Naive thymus-derived CD4-positive, alpha-beta T cell (primary cell): ENCODE measurements at places on chromosomes 16 and 17.

DNA sequence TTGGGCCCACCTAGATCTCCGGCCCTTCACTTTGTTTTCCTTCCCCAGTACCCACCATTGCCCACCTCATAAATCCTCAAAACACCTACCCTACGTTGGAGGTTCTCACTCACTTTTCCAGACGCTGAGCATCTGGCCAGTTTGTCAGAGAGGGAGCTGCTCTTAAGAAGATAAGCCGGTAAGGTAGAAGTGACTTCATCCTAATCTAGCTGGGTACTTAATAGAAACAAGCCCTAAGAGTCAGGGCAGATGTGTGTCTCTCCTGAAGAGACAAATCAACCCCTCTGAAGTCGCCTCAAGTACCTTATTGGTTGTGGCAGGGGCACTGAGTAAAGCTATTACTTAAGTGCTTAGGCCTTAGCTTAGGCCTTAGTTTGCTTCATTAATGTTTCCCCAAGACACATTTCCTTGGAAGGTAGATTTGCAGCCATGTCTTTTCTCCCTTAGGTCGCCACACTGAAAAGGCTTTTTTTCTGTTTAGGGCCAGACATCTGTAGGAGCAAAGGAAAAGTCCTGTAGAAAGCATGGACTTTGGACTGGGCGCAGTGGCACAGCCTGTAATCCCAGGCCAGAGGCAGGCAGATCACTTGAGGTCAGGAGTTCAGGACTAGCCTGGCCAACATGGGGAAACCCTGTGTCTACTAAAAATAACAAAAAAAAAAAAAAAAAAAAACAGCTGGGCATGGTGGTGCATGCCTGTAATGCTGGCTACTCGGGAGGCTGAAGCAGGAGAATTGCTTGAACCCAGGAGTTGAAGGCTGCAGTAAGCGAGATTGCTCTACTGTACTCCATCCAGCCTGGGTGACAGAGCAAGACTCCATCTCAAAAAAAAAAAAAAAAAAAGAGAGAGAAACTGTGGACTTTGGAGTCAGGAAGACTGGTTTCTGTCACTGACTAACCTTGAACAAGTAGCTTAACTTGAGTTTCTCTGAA lies 1.0 kb downstream of the TACO1 start:
- no peak for DNase-seq

DNA sequence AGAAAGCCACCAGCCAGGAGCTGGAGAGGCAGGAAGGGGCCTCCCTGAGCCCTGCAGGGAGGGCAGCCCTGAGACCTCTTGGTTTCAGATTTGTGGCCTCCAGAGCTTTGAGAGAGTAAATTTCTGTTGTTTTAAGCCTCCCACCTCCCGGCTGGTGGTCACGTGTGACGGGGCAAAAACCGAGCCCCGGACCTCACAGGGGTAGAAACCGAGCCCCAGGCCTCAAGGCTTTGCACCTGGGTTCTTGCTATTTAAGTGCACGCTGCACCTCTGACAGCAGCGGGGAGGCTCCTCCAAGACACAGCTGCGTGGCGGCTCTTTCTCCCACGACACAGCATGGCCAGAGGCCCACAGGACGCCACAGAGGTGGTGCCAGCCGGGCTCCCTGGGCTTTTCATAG lies 17.4 kb upstream of the ZC3H18 start:
- DNase-seq: no peak

GRCh38 chr16:9706217-9706836 lies 475.9 kb downstream of the GRIN2A start:
- DNase-seq: no peak

- DNase-seq: no peak
These were observed 6.7 kb upstream of the PHF12 start for GRCh38 chr17:28957992-28958355.

DNA sequence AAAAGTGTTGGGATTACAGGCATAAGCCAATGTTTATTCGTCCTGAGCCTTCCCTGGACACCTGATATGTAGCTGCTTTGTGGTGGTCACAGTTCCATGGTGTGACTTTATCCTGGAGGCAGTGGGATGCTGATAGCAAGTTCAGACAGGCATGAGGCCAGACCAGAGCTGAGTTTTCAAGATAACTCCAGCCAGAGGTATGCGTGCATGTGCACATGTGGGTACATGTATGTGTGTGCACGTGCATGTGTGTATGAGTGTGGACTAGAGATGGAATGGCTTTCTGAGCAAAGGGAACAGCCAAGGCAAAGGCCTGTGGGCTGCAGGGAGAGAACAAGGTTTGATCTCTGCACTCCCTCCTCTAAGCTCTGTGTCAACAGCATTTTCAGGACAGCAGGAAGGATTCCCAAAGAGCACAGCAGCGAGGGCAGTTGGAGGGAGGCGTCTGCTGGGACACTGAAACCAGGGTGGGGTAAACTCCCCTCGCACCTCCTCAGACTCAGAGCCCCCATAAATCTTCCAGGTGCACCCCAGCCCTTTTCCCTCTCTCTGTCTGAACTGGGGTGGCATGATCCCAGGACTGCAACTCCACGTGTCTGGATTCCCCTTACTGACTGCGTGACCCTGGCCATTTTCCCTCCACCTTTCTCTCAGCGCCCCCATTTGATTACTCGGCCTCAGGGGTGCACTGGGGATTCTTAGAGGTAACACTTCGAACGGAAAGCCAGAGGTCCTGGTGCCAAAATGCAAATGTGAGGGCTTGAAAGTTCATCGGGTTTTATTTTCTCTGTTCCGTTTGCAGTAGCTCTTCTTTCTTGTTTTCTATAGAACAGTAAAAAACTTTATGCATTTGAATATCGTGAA lies 15.3 kb downstream of the NLRC5 start:
- DNase-seq: no peak

DNA sequence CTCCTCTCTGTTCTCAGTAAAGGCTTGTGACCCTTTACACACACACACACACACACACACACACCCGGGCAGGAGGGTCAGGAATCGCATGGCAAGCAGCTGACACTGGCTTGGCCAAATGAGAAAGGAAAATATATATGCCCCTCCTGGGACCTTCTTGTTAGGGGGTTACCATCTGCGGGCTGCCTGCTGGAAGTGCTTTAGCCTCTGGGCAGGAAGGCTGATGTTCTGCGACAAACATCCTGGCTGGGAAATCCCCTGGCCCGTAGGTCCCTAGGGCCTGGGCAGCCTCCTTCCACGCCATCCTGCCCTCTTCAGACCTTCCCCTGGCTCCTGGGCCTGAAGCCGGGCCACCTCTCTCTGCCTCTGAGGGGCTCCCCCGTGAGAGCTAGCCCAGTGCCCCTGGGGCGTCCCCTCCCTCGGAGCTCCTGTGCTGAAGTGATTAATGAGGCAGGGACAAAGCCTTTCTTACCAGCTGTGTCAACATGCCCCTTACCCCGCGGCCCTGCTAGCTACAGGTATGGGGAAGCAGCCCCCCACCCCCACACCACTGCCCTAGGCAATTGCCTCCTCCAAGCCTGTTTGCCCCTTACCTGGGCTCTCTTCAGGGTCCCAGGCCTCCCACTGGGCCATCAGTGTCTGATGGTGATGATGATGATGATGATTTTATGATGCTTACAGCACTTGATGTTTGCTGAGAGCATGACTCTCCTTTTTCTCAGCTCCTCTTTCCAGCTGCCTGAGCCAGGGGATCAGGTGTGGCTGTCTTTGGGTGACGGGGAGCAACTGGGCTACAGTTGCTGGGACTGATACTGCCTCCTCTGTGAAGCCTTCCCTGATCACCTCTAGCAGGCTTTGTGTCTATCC lies 32.8 kb upstream of the ETV4 start:
- DNase-seq: no peak

- DNase-seq: no peak
These were observed 139.6 kb downstream of the CDK5R1 start for GRCh38 chr17:32626379-32626791.

DNA sequence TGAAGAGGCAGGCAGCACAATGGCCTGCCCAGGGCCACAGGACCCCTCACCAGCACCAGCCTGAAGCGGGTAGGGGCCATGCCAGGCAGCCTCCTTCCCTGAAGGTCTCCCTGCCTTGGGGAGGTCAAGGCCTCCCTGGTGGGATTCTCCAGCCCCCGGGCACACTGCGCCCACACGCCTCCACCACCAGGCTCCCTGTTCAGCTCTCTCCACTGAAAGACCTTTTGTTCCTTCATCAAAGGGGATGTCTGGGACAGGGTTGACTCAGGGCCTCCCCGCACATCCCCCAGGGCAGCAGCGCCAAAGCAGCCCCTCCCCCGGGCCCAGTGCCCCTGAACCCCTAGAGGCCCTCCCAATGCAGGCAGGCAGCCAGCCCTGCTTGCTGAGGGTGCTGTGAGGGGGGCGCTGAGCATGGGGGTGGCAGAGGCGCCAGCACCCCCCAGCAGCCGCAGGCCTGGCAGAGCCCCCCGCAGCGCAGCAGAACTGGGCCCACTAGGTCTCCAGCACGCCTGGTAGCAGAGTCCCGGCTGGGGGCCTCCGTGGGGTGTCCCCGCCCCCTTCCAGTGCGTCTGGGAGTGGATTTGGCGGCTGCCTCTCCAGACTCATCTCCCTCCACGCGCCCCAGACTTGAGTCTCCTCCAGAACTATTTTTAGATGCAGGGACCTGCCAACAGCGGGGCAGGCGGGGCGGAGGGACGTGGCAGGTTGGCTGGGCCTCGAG lies 13.1 kb downstream of the BCAR1 start:
- no peak for DNase-seq

GRCh38 chr17:62824290-62825131 lies 16.4 kb upstream of the MARCHF10 start:
- no peak for DNase-seq

- DNase-seq: no peak
These were observed 1.0 kb upstream of the SLC38A8 start for GRCh38 chr16:84043486-84044117.

GRCh38 chr16:27430923-27431484 lies 29.0 kb downstream of the IL21R start:
- DNase-seq: peak; percentile 23

GRCh38 chr17:83193336-83194185 lies 114.2 kb downstream of the METRNL start:
- DNase-seq: no peak

DNA sequence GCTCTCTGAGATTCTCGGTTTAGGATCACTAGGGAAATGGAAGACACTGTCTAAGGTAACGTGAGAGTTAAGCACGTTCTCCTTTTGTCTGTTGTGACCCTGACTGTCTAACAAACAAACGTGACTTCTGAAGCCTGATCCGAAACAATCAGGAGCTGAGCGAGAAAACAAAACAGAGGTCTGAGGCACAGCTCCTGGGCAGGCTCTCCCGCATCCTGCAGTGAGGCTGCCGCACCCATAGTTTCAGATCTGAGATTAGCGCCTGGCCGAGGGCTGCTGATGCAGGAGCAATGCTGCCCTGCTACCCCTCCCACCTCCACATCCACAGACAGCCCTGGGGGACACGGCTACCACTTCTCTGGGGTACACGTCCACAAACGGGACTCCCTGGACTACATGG lies 46.7 kb downstream of the RNF157 start:
- peak; percentile 31 for DNase-seq
